ENCODE measurements at places on chromosomes 3 and 15.

DNA sequence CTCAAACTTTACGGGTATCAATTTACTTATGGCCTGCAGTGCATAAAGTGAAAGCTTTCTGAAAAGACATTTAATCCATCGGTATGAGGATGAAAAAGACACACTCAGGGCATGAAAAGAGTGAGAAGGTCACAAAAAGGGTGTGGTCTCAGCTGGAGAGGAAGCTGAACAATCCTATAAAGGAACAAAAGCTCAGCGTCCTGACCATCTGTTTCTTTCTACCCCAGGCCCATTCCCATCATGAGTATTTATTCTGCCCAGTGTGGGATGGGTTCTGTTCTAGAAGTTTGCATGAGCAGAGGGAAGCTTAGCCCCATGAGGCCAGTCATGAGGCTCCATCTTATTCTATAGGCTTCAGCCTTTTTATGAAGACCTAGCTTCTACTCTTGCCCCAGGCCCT lies 144.6 kb downstream of the LPP start:
- no peak for DNase-seq

DNA sequence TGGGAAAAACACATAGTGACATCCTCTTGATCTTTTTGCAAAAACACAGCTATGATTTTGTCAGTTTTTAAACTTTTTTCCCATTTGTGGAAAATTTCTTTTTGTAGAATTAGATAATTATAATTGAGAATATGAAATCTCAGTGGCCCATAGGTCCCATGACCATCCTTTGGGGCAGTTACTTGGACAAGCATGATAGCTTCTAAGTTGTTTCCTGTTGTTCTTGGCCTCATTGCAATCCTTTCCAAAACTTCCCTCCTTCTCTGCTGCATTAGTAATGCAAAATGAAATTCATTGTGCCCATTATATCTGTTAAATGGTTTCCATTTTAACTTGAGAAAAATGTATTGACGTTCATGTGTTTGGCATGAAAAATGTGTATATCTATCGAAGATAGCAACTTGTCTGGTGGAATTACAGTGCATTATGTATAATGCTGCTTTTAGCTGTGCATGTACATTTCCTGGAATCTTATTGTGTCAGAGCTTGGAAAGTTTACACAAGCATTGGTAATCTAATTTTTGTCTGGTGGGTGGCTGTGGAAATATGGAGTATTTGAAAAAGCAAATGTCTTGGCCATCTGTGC lies 70.0 kb downstream of the MDFIC2 start:
- no peak for DNase-seq

DNA sequence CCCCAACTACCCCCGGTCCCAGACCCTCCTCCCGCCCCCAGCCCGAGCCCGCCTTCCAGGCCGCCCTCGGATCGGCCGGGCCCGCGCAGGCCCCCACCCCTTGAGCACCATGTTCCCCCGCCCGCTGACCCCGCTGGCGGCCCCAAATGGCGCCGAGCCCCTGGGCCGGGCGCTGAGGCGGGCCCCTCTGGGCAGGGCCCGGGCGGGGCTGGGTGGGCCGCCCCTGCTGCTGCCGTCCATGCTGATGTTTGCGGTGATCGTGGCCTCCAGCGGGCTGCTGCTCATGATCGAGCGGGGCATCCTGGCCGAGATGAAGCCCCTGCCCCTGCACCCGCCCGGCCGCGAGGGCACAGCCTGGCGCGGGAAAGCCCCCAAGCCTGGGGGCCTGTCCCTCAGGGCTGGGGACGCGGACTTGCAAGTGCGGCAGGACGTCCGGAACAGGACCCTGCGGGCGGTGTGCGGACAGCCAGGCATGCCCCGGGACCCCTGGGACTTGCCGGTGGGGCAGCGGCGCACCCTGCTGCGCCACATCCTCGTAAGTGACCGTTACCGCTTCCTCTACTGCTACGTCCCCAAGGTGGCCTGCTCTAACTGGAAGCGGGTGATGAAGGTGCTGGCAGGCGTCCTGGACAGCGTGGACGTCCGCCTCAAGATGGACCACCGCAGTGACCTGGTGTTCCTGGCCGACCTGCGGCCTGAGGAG lies 472 bp downstream of the CHST14 start:
- DNase-seq, result peak; percentile 39

- DNase-seq, result no peak
Measured at GRCh38 chr15:43316016-43316970, 14.1 kb downstream of the LCMT2 start.

GRCh38 chr3:159929171-159930141 lies 59.2 kb upstream of the IL12A start:
- DNase-seq, result no peak

DNA sequence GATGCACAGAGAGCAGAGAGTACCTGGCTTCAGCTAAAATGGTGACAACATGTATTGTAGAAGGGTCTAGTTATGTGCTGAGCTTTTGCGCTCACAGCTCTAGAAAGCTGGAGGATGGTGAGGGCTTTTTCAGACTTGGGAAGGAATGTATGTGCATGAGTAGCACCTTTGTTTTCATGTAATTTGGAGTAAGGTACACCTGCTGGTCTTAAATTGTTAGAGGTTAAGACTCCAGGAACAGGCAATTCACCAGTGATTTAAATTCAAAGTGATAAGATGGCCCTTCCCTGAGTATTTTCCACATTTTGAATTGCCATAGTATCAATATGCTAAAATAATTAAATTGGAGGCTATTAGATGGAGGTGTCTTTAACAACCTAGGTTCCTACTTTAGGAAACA lies 436.4 kb upstream of the GOLIM4 start:
- DNase-seq, result no peak

DNA sequence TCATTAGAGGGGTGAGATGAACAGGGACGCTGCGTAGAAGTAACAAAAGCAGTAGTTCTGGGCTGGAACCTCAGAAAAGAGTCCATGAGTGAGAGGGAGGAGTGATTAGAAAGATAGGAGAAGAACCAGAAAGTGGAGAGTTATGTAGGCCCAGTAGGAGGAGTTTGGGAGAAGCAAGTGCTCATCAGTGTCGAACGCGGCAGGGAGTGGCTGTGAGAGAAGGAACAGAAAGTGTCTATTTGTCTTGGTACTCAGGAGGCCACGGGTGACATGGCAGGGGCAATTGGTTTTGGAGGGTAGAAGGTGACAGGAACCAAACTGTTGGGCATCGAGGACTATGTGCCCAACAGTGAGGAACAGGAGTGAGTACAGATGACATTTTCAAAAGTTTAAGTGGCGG lies 1.3 kb upstream of the INSYN1 start:
- no peak for DNase-seq

GRCh38 chr3:187975561-187976364 lies 178.2 kb upstream of the LPP start:
- DNase-seq, result peak; percentile 18

DNA sequence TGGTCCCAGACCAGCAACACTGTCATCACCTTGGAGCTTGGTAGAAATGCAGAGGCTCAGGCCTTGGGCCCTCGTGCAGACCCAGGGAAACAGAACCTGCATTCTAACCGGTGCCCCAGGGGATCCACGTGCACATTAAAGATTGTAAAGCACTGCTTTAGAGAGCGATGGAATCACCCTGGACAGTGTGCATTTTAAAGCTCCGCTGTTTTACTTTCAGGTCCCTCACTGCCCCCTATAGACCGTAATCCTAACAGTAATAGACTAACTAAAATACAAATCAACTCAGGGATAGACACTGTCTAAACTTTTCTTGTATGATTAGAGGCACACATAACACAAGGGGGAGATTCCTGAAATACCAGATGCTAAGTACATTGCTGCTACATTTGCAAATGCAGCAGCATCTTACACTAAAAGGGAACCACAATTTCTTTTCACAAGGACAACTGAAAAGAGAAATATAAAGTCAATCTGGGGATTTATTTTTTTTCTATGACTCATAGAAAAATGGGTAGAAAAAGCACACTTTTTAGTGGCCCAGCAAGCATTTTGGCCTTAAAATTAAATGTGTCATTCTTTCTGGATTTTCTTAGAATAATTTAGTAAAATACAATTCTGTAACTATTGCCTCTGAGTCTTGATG lies 10.5 kb upstream of the SH3GL3 start:
- DNase-seq, result no peak

GRCh38 chr3:139357899-139358298 lies 14.1 kb downstream of the MRPS22 start:
- no peak for DNase-seq

DNA sequence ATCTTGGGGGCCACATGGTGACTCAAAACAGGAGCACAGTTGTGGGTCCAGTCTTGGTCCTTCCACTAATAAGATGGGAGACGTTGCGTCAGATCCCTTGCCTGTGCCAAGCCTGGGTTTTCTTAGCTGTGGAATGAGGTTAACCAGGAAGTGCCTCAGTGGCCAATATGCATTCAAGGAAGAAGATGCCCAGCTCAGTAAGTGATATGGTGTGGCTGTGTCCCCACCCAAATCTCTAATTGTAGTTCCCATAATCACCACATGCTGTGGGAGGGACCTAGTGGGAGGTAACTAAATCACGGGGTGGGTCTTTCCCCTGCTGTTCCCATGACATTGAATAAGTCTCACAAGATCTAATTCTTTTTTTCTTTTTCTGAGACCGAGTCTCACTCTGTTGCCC lies 6.4 kb downstream of the ALG1L2 start:
- no peak for DNase-seq

- no peak for DNase-seq
Measured at GRCh38 chr15:60372756-60373155, 25.0 kb downstream of the ANXA2 start.

DNA sequence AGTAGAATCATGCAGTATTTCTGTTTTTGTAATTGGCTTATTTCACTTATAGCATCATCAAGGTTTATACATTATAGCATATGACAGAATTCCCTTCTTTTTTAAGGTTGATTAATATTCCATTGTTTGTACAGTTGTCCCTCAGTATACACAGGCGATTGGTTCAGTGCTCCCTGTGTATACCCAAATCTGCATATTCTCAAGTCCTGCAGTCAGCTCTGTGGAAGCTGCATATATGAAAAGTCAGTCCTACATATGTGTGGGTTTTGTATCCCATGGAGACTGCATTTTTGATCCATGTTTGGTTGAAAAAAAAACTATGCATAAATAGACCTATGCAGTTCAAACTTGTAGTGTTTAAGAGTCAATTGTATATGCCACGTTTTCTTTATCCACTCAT lies 127.7 kb downstream of the ISL2 start:
- no peak for DNase-seq

DNA sequence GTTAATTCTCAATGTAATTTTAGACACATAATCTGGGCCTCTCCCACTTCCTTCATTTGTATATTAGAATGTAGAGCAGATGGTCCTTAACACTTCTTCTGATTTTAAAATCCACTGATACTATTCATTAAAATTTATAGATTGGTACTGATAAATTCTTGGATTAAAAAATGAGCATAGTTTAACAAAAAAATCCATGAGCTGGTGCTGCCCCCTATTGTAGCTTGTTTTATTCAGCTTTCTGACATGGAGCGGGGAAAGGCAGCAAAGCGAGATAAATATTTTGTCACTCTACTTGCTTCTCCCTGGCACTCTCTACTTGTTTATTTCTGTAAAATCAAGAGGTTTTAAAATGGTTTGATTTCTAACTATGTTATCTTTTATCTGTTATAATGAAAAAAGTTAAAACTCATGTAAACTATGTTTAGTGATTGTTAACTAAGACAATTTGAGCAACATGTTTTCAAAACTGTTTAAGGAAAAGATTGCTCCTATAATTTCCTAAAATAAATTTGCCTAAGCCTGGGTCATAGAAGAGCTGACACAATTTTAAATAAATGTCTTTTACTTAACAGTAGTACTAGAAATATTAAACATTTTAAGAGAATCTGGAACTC lies 26.5 kb upstream of the PLOD2 start:
- no peak for DNase-seq

DNA sequence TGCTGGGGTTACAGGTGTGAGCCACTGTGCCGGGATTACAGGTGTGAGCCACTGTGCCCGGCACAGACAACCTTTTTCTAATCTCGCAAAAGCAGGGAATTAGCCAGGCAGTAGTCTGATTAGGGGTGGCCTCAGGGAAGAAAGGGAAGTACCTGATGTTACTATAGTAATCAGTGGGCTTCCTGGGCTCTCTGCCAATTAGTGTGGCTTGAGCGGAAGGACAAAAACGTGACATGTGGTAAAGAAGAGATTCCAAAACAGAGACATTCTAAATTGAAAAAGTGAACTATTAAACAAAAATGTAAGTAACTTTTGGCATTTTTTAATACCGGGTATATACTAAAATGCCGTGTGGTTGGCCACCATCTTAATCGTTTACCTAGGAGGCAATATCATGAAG lies 48.1 kb downstream of the CFAP20DC start:
- DNase-seq, result no peak

DNA sequence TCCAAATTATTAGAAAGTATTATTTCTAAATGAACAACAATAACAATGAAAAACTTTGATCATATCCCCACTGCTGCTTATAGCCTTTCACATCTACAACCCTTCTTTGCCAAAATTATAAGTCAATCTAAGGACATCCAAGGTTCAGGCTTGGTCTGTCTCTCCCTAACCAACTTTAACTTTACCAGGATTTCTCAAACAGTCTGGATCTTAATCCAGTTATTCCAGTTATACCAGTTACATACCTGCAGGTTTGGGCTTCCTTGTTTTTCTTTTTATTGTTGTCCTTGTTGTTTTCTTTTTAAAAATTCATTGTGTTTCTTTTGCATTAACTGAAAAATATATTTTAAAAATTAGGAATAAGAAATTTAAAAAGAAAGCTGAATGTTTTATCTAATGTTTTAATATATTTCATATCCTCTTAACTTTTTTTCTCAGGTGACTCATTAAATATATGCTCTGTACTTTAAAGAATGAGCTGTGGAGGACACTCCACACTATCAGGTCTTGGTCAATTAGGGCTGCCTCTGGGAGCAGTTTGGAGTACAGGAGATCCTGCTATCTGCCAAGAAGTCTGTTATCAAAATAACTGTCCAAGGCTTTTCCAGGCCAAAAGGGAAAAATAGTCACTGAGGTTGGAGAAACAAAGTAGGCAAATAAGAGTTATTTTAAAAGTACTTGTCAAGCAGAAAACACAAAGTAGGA lies 421.4 kb downstream of the EPHA6 start:
- DNase-seq, result no peak

DNA sequence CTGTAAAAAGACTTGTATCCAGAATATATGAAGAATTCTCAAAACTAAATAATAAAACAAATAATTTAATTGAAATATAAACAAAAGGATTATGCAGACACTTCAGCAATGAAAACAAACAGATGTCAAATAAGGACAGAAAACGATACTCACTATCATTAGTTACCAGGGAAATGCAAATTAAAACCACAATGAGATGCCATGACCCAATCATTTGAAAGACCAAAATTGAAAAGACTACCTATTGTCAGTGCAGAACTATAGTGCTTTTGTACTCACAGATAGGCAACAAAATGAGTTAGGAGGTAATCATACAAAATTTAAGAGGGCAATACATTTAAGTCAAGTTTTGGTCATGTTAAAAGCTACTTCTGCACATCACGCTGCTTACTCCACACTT lies 31.6 kb upstream of the OR5K4 start:
- no peak for DNase-seq

- DNase-seq, result peak; percentile 68
Measured at GRCh38 chr15:40048211-40048792, 9.3 kb upstream of the SRP14 start.

DNA sequence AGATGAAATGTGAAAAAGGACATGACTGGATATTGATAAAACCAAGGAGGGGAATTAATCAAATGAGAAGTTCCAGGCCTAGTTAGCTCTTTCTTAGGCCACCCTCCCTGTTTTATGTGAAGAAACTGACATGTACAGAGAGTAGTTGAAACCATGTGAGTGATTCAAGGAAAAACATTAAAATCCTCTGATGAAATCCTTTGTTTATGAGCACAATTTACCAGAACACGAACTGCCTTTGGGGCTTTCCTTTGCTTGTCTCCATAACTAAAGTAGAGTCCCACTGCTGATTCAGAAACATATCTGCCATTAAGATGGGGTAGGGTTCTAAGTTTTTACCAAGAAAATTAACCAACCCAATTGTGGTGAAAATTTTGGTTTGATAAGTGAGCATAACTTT lies 558.3 kb downstream of the NR2F2 start:
- no peak for DNase-seq

Data from CD4-positive, alpha-beta T cell treated with Interleukin-17A for 4 hours (primary cell).